ENCODE measurements at places on chromosomes 11 and 22.
A peak's percentile ranks its signal among the peaks of the same experiment; 100 is the strongest.

- DNase-seq: no peak
Measured at GRCh38 chr11:126886085-126886484, 114.5 kb downstream of the KIRREL3 start.

DNA sequence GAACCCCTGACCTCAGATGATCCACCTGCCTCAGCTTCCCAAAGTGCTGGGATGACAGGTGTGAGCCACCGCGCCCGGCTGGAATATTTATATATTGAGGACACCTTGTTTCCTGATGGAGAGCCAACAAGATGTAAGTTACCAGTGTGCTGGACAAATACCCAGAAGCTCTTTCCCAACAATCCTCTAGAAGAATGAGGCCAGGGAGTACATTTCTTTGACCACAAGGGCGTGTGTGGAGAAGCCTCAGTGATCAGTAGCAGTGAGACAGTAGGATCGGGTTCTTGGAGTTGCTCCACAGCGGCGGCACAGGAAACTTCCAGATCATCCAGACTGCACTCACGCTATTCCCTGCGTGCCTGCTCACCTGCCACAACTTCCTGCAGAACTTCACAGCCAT lies 10.3 kb upstream of the POLA2 start:
- no peak for DNase-seq

GRCh38 chr11:43992834-43993637 lies 50.6 kb downstream of the C11orf96 start:
- no peak for DNase-seq

GRCh38 chr11:47137476-47137875 lies 39.2 kb downstream of the ARFGAP2 start:
- no peak for DNase-seq

GRCh38 chr11:84468235-84468634 lies 1158.9 kb downstream of the DLG2 start:
- DNase-seq: no peak

DNA sequence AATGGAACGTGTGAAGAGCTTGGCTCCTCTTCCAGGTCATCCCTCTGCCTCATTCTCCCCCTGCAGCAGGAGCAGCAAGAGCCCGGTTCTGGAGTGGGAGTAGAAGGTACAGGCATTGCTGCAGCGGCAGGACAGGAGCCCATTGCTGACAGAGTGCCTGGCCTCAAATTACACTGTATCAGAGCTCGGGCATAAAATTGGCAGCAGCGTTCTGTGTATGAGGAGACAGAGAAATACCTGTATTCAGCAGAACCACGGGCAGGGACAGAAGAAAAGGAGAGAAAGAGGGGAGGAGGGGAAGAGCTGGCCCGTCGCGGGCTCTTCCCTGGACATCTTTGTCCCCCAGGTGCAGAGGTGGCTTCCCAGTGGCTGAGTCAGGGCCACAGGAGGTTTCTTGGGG lies 2.6 kb upstream of the NCF4 start:
- DNase-seq: no peak

DNA sequence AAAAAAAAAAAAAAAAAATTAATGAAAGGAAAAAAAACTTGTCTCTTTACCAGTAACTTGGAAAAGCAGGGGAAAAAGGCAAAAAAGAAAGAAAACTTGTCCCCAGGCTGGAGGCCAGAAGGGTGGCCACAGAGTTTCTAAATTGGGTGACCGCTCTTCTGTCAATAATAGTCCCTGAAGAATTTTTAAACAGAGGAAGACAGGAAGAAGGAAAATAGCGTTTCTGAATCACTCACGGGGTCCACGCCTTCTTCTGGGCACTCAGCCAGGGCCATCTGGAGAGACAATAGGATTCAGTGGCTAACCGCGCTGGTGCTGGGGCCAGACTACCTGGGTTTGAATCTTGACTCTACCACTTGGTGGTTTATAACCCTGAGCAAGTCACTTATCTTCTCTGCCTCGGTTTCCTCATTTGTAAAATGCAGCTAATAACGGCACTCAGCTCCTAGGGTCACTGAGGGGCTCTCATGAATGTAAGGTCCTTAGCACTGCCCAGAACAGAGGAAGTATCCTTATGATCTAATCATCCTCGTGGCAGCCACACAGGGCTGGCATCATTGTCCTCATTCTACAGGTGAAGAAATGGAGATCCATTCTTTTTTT lies 7.0 kb downstream of the C11orf86 start:
- DNase-seq: peak; percentile 86

- DNase-seq: peak; percentile 58
Measured at GRCh38 chr11:12723421-12724300, 49.4 kb downstream of the TEAD1 start.

Data from ureter (tissue), 1 donor.